ENCODE measurements at places on chromosomes 13 and 19.

DNA sequence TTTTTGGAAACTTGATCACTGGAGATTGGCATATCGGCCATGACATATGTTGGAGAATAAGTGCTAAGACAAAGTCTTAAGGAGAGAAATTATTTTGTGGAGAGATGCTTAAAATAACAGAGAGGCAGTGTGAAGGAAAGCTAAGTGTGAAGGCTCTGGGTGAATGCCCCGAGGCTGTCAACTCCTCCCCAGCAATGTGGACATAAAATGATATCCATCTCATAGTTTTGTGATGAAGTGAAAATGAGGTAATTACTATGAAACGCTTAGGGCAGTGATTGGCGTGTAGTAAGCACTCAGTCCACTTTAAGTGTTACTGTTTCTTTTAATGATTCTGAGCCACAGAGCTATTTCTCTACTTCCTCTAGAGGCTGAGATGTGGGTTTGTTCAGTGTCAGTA, 195.8 kb upstream of the KLF12 start:
- DNase-seq: no peak

DNA sequence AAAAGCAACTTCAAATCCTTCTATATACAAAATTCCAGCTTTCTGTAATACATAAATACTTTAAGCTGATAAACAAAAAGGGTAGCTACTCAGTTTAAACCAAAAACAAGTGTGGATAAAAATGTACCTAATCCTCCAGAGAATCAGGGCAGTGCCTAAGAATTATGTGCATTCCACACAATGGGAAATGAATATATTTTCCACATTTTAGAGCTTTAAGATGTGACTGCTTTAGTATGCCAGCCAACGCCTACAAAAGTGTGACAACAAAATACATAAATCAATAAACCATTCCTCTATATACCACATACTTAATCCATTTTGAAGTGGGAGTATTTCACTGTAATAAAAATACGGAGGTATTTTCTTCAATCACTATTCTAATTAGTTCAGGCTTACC, 275.3 kb downstream of the DCT start:
- no peak for DNase-seq

DNA sequence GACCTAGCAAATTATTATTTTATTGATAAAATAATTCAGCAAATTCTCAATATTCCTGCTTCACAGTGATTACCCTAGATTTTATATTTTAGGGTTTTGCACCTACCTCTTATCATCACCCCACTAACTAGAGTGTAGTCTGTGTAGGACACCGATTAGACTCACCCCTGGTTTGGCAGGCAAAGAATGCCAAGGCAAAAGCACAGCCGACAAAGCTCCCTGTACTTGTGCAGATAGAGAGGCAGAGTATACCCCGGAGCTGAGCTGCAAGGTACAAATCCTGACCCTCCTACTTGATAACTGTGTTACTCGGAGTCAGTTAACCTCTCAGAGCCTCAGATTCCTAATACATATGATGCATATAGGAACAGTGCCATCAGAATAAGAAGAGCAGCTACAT, 225.7 kb downstream of the ENOX1 start:
- DNase-seq: no peak

DNA sequence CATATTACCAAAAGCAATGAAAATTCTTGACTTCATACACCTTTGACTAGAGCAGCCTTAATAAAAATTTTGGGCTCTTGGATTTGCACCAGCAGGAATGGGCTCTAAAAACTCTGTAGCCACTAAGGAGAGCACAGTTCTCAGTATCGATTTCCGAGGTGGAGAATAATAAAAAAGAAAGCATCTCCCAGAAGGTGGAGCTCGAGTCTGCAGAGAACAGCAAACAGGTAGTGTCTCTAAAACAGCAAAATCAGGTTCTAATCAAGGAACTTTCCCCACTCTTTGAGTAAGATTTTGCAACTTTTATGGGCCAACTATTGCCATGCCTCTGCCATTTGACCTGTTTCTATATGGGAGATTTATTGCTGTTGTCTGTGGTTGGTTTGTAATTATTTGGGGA, 258.7 kb upstream of the GPC6 start:
- DNase-seq: no peak

DNA sequence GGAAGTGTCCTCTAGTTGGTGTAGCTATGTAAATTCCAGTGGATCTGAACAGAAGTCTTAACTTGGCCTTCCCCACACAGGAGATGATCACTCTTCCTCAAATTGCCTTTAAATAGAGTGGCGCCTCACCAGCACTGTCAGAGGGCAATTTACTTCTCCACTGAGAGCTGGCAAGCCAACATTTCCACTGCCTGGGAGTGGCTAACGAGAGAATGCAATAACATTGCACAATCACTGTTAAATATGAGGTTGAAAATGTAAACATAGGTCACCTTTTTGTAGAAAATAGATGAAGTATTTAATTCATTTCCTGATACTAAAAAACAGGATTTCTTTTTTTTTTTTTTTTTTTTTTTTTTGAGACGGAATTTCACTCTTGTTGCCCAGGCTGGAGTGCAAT, 55.4 kb upstream of the UBL3 start:
- DNase-seq: no peak
